ENCODE measurements at places on chromosomes 5 and 9. TPM values are rescaled to one million over a fixed set of nuclear protein-coding genes. Genes with fewer than 3 reads are reported as not detected.

Gene ASS1
- total RNA-seq, result 752 TPM

Gene EGR1
- total RNA-seq, result not detected

Gene NOL8
- 31.0 TPM for total RNA-seq

Gene NUDT2
- 19.3 TPM for total RNA-seq

Gene COL5A1
- 78.9 TPM for total RNA-seq

Gene MYOT
- total RNA-seq, result not detected

GRCh38 chr5:143968071-143968878, 156.3 kb downstream of the HMHB1 start:
- DNase-seq, result peak; percentile 1

DNA sequence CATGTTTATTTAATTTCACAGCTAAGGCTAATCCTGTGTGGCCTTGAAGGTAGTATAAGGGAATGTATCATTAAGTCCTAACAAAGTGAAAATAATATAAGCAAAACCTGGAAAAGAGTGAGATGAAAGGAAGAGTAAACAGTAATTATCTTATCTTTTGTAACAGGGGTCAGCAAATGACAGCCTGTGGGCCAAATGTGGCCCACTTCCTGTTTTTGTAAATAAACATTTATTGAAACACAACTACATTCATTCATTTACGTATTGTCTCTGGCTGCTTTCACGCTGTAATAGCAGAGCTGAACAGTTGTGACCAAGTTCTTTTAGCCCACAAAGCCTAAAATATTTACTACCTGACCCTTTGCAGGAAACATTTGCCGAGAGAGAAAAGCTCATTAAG, 78.4 kb upstream of the HTR4 start:
- DNase-seq, result no peak

- DNase-seq, result no peak
Observed at GRCh38 chr9:135409286-135410200, 70.0 kb upstream of the PPP1R26 start.

- DNase-seq, result peak; percentile 44
Observed at GRCh38 chr5:163963881-163964280, 458.5 kb downstream of the MAT2B start.

DNA sequence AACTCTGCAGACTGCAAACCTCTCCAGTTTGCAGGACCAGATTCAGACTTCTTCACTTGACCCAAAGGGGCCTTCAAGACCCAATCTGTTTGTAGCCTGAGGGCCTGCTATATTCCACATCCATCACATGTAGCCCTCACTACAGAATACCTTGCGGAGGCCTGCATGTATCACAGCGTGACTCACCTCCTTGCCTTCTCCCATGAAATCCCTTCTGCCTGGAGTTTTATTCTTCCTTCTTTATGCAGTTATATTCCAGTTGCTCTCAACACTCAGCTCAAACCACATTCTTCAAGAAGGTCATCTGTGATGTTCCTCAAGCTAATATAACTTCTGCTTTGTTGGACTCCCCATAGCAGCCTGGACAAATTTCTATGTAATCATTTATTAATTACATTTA, 198.5 kb upstream of the PTGER4 start:
- DNase-seq, result no peak

GRCh38 chr5:172646716-172647285, 5.7 kb downstream of the NEURL1B start:
- DNase-seq, result no peak

DNA sequence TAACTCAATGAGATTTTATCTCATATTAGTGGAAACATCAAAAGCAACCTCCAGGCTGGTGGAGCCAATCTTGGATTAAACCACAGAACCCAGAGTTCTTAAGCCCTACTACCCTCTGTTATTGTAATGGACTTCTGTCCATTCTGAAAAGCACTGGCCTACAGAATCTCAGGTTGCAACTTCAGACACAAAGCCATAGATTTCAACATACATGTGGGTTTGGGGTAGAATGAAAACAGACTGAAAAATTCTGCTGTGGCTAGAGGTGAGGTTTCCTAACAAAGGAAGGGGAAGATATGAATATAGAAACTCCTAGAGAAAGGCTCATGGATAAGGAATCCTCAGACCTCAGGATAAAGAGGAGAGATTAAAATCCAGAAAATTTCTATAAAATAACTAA, 569.8 kb upstream of the RIOK2 start:
- no peak for DNase-seq

DNA sequence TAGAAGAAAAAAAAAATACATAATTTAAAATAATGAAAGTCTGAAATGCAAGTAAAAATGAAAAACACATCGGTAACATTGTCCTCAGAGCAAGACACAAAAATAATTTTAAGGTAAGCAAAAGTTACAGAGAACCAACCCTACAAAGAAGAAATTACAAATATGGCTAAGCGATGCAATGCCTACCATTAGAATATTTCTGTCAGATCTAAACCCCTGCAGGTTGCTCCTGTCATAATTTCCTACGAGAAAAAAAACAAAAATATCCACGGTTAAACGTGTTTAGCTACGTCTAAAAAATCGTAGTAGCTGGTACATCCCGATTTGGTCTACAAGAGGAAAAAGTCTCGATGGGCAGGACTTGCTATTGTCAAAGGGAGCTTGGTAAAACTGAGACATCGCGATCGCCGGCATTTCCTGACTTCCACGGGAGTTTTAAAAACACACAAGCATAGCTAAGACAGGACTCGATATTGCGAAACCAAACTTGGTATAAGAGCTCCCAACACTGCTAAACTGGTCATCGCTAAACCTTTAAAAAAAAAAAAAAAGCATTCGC, 1.1 kb upstream of the ANXA2R start:
- peak; percentile 48 for DNase-seq

All from MG63 (cell line).